Bronchus fibroblast of lung (primary cell): ENCODE measurements at places on chromosomes 6 and 20. TPM values are rescaled to one million over a fixed set of nuclear protein-coding genes. Genes with fewer than 3 reads are reported as not detected.

FIG4 gene
- total RNA-seq = 8.9 and 10.7 TPM in 2 replicates

MRAP2 gene
- 0.15 TPM in 1 of 2 replicates, not detected in the other for total RNA-seq

FGD2 gene
- not detected in 2 replicates for total RNA-seq

CASP8AP2 gene
- total RNA-seq = 5.4 and 6.4 TPM in 2 replicates

C6orf15 gene
- total RNA-seq = not detected in 2 replicates

ROS1 gene
- under 0.01 and 0.17 TPM in 2 replicates for total RNA-seq

RCAN2 gene
- total RNA-seq = 1.5 and 2.0 TPM in 2 replicates

SAMD5 gene
- total RNA-seq = 0.45 and 0.50 TPM in 2 replicates

DEFB119 gene
- total RNA-seq = not detected in 2 replicates

ME1 gene
- 18.0 and 19.0 TPM in 2 replicates for total RNA-seq

SCAF8 gene
- 17.1 and 20.5 TPM in 2 replicates for total RNA-seq

FRMD1 gene
- not detected in 2 replicates for total RNA-seq

C6orf52 gene
- 0.84 and 0.89 TPM in 2 replicates for total RNA-seq

MAS1 gene
- total RNA-seq = not detected in 2 replicates

MOG gene
- total RNA-seq = not detected in 2 replicates

PBOV1 gene
- not detected in 2 replicates for total RNA-seq

TPMT gene
- total RNA-seq = 12.1 and 13.7 TPM in 2 replicates

CSTF1 gene
- 34.0 and 44.2 TPM in 2 replicates for total RNA-seq

MYO6 gene
- 6.5 and 8.2 TPM in 2 replicates for total RNA-seq

SEL1L2 gene
- total RNA-seq = not detected in 2 replicates

PKHD1 gene
- not detected in 2 replicates for total RNA-seq

GLP1R gene
- not detected in 2 replicates for total RNA-seq

NMBR gene
- 0.15 TPM in 1 of 2 replicates, not detected in the other for total RNA-seq

POU5F1 gene
- not detected in 2 replicates for total RNA-seq

NDUFAF4 gene
- total RNA-seq = 7.3 and 10.4 TPM in 2 replicates

MED23 gene
- total RNA-seq = 12.8 and 13.2 TPM in 2 replicates

KIAA0408 gene
- total RNA-seq = 0.30 and 0.84 TPM in 2 replicates

VWA7 gene
- 0.45 and 0.67 TPM in 2 replicates for total RNA-seq

KCNK17 gene
- not detected in 2 replicates for total RNA-seq

DHX35 gene
- 5.5 and 6.9 TPM in 2 replicates for total RNA-seq

CD24 gene
- total RNA-seq = 0.17 and 0.59 TPM in 2 replicates

PNPLA1 gene
- total RNA-seq = not detected in 2 replicates

C20orf141 gene
- not detected in 2 replicates for total RNA-seq

EFCAB8 gene
- under 0.01 TPM in 1 of 2 replicates, not detected in the other for total RNA-seq

AVP gene
- not detected in 2 replicates for total RNA-seq

HLA-G gene
- not detected in 2 replicates for total RNA-seq
